ENCODE measurements at places on chromosomes 4 and X.

GRCh38 chr4:62543002-62543401, 1342.9 kb downstream of the ADGRL3 start:
- no peak overlapping the region for H3K4me3 ChIP-seq
- no peaks in the 10 kb centered on the region for H3K4me1 ChIP-seq
- no peaks in the 10 kb centered on the region for H3K27me3 ChIP-seq
- H3K36me3 ChIP-seq: no peaks in the 10 kb centered on the region

DNA sequence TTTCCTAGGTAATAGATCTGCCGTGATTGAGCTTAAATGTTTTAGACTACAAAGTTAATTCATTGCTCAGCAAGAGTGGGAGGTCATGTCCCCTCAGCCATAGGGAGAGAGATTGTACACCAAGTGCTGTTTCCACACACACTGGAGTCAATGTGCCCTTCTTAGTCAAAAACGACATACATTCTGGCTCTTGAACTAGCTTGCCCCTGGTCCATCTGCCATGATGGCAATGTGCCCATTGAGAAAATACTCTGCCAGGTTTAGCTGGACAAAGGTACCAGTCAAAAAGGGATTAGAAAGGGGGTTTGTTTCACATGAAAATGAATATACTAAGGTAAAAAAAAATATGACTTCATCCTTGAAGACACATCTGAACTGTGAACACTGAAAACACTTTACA, 377.1 kb upstream of the ADGRL3 start:
- no peak for DNase-seq
- H3K27me3 ChIP-seq: no peaks in the 10 kb centered on the region
- no peak overlapping the region for H3K4me3 ChIP-seq
- no peaks in the 10 kb centered on the region for H3K4me1 ChIP-seq
- H3K36me3 ChIP-seq: no peaks in the 10 kb centered on the region
- H3K27ac ChIP-seq: no peak overlapping the region

- H3K36me3 ChIP-seq: no peaks in the 10 kb centered on the region
- H3K27me3 ChIP-seq: peaks cover 2% of the 10 kb centered on the region
- H3K4me3 ChIP-seq: no peak overlapping the region
- no peak for DNase-seq
- H3K27ac ChIP-seq: no peak overlapping the region
These were observed 35.7 kb upstream of the FMR1 start for GRCh38 chrX:147875866-147876596.

DNA sequence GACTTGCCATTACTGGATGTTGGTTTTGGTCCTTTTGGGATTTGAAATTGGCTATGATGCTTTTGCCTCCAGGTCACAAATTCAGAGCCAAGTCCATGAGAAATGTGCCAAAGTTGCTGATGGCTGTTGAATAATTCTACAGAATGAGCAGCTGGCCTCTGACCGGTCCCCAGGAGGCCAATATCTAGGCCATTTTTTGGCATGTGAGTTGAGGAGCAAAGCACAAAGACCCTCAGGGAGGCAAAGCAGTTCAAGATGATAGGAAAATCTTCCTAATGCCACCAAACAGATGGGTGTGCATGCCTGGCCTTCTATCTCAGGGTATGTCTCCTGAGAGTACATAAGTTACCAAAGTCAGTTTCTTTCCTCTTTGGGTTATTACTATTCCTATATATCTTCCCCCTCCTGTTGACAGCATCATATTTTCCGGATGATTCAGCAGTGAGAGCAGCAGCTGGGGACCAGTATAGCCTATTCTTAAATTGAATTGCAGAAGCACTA, 44.4 kb downstream of the SEL1L3 start:
- DNase-seq: no peak
- H3K27ac ChIP-seq: no peak overlapping the region
- H3K4me1 ChIP-seq: peaks cover 5% of the 10 kb centered on the region
- H3K27me3 ChIP-seq: no peaks in the 10 kb centered on the region
- H3K36me3 ChIP-seq: peaks cover 57% of the 10 kb centered on the region

DNA sequence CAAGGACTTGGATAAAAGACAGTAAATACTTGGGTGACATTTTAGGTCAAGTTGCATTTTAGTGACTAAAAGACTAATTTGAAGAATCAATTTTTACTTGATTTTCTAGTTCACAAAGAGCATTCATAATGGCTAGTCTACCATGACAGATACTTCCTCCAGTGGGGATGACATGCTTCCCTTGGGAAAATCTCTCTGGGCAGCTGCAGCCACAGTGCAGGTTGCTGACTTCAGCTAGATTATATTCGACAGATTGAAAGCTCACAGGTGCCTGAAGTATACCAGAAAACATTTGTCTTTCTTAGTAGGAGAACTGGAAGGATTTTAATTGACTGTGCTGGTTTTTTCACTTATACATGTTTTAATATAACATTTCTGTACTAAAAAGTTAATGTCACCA, 209.6 kb upstream of the MAGEB2 start:
- no peak for DNase-seq
- H3K27ac ChIP-seq: no peak overlapping the region
- H3K4me3 ChIP-seq: no peak overlapping the region
- H3K36me3 ChIP-seq: no peaks in the 10 kb centered on the region
- no peaks in the 10 kb centered on the region for H3K4me1 ChIP-seq

DNA sequence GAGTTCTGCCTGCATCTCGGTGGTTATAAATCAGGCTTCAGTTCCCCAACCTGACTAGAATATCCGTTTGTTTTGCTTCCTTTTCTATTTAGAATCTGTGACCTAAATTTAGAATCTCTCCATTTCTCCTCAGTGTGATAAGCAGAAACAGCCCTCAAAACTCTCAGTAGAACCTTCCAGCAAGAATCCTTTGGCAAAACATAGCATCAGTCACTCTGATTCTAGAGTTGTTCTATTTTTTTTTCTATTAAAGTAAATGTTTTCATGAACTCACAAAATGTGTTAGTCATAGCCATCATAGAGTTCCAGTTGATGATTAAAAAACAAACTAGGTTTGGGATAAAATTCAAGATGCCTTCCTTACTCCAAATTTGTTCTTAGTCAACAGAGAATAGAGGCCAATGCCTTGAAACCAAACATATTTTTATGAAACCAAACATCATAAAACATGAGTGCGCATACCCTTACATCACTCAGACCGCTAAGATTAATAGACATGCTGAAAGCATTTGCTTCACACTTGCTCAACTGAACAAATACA, 13.2 kb upstream of the C1QTNF7 start:
- H3K4me1 ChIP-seq: peaks cover 29% of the 10 kb centered on the region
- H3K4me3 ChIP-seq: no peak overlapping the region
- no peak for DNase-seq
- no peaks in the 10 kb centered on the region for H3K27me3 ChIP-seq
- no peaks in the 10 kb centered on the region for H3K36me3 ChIP-seq

GRCh38 chr4:184476695-184477094, 2.3 kb upstream of the IRF2 start:
- H3K4me3 ChIP-seq: peak overlapping the region; percentile 99
- peak; percentile 56 for DNase-seq
- H3K27me3 ChIP-seq: no peaks in the 10 kb centered on the region
- peaks cover 34% of the 10 kb centered on the region for H3K36me3 ChIP-seq
- peak overlapping the region; percentile 100 for H3K27ac ChIP-seq
- H3K4me1 ChIP-seq: peaks cover 50% of the 10 kb centered on the region

DNA sequence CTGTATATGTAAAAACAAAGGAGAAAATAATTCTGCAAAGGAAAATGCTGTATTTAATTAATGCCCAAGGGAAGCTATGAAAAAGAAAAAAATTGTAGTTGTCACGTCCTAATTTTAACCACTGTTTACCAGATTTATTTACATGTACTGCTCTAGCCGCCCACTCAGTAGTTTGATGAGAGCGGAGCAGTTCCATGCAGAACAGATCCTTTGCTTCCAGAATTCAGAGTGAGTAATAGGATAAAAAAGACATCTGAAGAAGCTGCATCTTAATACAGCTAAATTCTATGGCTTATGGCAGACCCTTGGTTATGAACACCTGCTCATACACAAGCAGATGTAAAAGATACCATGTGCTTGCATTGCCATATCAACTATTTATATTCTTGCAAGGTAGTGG, 287.0 kb downstream of the GASK1B start:
- no peak overlapping the region for H3K4me3 ChIP-seq
- no peak overlapping the region for H3K27ac ChIP-seq
- DNase-seq: no peak
- H3K27me3 ChIP-seq: no peaks in the 10 kb centered on the region
- H3K36me3 ChIP-seq: no peaks in the 10 kb centered on the region
- no peaks in the 10 kb centered on the region for H3K4me1 ChIP-seq

DNA sequence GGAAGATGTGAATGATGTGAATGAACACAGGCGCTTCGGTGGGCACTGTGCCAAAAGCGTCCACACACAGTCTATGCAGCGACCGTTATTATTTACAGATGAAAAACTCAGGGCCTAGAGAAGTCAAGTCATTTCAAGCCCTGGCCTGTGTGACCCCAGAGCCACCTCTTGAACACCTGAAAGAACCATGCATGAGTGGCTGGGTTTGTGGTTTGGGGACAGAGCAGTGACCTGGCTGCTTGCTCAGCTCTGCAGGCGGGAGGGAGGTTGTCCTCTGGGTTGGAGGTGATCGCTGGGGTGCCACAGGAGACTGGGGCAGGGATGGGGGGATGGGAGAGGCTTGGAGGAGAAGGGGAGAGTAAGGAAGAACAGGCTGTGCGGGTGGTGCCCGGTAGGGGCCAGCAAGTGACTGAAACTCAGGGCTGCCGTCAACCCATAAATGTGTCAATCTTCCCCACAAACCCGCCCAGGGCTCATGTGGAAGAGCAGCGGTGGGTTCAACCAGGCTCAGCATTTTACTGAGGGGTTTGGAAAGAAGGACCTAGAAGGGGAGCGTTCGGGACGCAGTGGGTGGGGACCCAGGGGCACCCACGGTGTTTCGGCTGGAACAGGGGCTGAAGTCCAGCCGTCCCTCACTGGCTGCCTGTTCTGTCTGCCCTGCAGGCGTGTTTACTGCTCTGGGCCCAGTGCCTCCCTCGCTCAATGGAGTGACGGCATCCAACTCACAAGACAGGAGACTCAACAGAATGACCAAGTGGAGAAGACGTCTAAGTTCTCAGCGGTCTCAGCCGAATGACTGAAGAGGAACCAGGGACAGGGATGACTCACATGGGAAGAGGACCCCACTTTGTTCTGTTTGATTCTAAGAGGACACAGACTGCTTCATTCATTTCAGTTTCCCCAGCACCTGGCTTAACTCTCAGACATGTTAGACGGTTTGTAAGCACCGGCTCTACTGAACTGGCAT, 167.8 kb downstream of the AFAP1 start:
- H3K27ac ChIP-seq: peak overlapping the region; percentile 10
- peak; percentile 48 for DNase-seq
- H3K4me1 ChIP-seq: peaks cover 30% of the 10 kb centered on the region
- peaks cover 45% of the 10 kb centered on the region for H3K36me3 ChIP-seq

DNA sequence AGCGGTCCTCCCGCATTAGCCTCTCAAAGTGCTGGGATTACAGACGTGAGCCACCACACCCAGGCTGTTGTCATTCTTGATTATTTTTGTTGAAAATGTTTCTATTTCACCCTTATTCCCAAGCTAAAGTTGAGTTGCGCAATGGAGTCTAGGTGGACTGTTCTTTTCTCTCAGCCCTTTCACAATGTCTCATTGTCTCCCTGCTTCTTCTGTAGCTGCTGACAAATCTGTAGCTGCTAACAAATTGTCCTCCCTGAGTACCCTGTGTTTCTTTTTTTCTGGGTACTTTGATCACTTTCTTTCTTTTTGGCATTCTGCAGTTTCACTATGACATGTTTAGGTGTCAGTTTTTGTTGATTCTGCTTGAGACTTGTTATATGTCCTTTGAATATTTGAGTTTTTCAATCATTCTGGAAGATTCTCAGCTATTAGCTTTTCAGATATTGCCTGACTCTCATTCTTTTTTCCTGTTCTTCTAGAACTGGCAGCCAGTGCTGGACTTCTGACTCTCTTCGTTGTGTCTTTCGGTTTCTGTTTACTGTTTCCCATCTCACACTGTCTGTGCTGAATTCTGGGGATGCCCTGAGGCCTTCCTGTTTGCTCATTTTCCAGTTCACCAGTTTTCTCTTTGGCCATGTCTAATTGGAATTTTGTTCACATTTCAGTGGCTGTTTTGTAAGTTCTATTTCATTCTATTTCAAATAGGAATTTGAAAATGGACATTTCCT, 6.6 kb downstream of the ABCD1 start:
- no peak for DNase-seq
- H3K36me3 ChIP-seq: peaks cover 8% of the 10 kb centered on the region
- H3K27ac ChIP-seq: peak overlapping the region; percentile 70
- no peak overlapping the region for H3K4me3 ChIP-seq
- H3K27me3 ChIP-seq: no peaks in the 10 kb centered on the region

GRCh38 chr4:41360921-41361793, 104.4 kb downstream of the UCHL1 start:
- no peaks in the 10 kb centered on the region for H3K4me1 ChIP-seq
- H3K36me3 ChIP-seq: no peaks in the 10 kb centered on the region
- H3K27ac ChIP-seq: no peak overlapping the region

GRCh38 chr4:80124246-80125211, 51.5 kb upstream of the ANTXR2 start:
- H3K4me3 ChIP-seq: no peak overlapping the region
- H3K36me3 ChIP-seq: no peaks in the 10 kb centered on the region
- no peak for DNase-seq
- H3K4me1 ChIP-seq: peaks cover 49% of the 10 kb centered on the region
- H3K27ac ChIP-seq: peak overlapping the region; percentile 6
- no peaks in the 10 kb centered on the region for H3K27me3 ChIP-seq

GRCh38 chr4:129543299-129543698, 447.3 kb downstream of the C4orf33 start:
- no peaks in the 10 kb centered on the region for H3K36me3 ChIP-seq
- H3K4me1 ChIP-seq: no peaks in the 10 kb centered on the region
- H3K27me3 ChIP-seq: no peaks in the 10 kb centered on the region
- no peak overlapping the region for H3K4me3 ChIP-seq

- no peaks in the 10 kb centered on the region for H3K27me3 ChIP-seq
- no peak overlapping the region for H3K4me3 ChIP-seq
- DNase-seq: no peak
- H3K27ac ChIP-seq: no peak overlapping the region
- H3K4me1 ChIP-seq: no peaks in the 10 kb centered on the region
These were observed 12.9 kb downstream of the TMEM184C start for GRCh38 chr4:147629783-147630730.

DNA sequence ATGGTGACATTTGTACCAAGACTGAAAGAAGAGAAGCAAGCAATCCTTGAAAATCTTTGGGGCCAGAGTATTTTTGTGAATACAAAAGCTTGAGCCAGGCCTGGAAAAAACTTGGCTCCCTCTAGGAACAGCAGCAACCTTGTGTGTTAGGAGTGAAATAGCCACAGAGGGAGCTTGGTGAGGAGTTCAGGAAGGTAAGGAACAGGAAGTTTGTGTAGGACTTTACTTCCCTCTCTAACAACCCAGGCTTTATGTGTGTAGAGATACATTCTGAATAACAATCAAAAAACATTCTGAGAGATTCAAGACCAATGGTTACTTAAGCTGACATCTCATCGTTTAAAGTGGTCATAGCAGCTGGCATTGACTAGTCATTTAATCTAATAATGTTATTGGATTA, 668.5 kb downstream of the PCDH18 start:
- no peak for DNase-seq
- H3K27ac ChIP-seq: no peak overlapping the region
- no peaks in the 10 kb centered on the region for H3K4me1 ChIP-seq
- no peak overlapping the region for H3K4me3 ChIP-seq

GRCh38 chrX:101759000-101759399, 99.3 kb upstream of the ARMCX2 start:
- H3K27ac ChIP-seq: no peak overlapping the region
- no peaks in the 10 kb centered on the region for H3K36me3 ChIP-seq
- peak; percentile 19 for DNase-seq
- H3K4me1 ChIP-seq: no peaks in the 10 kb centered on the region
- peaks cover 2% of the 10 kb centered on the region for H3K27me3 ChIP-seq
